ENCODE measurements at places on chromosomes 3 and 15.

- DNase-seq = no peak
These were observed 464.1 kb upstream of the RARB start for GRCh38 chr3:24963762-24964625.

DNA sequence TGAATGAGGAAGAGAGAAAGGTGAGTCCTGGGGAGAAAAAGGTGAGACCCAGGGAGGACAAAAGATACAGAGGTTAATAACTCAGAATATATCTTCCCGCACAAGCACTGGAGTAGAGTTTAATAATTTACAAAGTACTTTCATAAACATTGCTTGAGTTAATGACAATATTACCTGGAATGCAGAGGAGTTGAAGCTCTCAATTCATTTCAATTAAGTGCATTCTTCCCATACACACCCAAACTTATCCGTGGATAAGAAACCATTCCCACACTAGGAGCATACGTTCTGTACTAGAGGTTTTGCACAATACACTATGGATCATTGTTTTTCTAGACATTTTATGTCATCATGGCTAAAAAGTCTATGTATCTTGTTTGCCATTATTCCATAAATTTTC, 23.3 kb upstream of the KNG1 start:
- DNase-seq = no peak

- no peak for DNase-seq
These were observed 22.0 kb downstream of the KIF9 start for GRCh38 chr3:47260605-47261004.

DNA sequence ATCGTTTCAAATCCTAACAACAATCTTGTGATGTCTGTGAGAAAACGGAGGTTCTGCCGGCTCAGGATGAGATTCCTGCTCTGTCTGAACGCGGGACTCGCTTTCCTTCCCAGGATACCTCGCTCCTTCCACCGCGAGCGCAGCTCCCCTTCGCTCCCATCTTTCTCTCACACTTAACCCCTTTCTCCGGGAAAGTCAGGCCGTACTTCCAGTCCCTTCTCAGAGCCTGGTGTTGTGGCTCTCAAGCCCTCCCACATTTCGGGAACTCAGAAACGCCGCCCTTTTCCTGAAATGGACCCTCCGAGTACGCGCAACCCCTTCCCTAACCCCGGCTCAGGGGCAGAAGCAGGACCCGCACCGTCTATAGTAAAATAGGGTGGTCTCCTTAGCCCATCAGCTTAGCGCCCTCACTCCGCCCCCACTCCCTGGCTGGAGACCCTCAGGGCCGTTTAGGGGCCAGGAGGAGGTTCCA, 378 bp upstream of the FEM1B start:
- peak; percentile 7 for DNase-seq

DNA sequence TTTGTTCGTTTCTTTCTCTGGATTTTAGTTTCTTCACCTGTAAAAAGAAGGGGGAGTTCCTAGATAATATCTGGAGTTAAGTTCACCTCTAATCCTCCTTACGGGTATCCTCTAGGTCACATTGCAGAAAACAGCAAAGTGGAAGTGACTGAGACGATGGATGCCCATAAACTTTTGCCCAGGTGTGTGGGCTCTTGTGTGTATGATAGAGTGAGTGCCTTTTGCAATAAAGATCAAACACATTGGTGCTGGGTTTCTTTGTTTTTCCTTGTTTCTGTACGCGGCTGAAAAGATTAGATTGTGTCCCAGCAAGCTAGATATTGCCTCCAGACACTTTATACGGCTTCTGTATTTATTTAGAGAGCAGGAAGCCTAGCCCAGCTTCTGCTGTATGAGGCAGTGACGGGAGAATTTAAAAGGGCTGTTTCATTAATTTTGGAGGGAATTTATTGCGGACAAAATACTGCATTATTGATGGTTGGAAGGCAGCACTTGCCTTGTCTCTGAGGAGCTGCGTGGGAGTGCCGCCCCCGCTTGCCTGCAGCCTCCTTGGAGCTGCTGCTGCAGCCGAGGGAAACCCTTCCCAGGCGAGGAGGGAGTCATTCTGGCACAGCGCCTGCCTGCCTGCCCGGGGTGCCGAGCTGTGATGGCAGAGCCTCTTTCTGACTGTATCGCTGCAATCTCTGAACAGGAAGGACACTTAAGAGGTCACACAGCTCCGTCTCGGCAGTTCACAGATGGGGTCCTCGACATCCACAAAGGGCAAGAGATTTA, 38.5 kb downstream of the PYDC2 start:
- no peak for DNase-seq

GRCh38 chr3:28586325-28586724, 237.7 kb upstream of the AZI2 start:
- DNase-seq = no peak

DNA sequence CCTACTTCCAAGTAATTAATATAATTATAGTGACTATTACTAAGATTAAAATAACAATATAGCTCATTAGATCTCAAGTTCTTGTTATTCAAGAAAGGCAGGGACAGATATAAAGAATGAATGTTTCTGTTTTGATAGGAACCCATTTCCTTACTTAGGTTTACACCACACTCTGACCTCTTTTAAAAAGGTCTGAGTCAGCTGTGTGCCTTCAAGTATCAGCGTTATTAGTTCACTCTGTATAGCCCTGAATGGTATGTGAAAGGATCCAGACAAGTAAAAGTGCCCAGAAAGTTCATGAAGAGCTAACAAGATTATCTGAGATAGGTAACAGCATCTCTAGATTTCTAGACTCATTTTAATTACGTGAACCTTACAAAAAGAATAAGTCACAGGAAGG, 28.9 kb downstream of the PDCD10 start:
- DNase-seq = no peak

DNA sequence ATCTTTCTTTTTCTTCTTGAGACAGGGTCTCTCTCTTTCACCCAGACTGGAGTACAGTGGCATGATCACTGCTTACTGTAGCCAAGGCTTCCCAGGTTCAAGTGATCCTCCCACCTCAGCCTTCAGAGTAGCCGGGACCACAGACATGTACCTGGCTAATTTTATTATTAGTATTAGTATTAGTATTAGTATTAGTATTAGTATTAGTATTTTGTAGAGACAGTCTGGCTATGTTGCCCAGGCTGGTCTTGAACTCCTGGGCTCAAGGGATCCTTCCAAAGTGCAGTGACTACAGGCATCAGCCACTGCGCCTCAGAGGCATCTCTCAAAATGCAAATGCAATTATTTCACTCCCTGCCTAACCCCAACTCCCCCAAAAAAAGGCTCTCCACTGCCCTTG, 1.7 kb downstream of the KIF7 start:
- DNase-seq = no peak

GRCh38 chr3:41127414-41127813, 71.9 kb upstream of the CTNNB1 start:
- no peak for DNase-seq

- DNase-seq = no peak
These were observed 15.4 kb upstream of the PIK3CB start for GRCh38 chr3:138850151-138850550.

DNA sequence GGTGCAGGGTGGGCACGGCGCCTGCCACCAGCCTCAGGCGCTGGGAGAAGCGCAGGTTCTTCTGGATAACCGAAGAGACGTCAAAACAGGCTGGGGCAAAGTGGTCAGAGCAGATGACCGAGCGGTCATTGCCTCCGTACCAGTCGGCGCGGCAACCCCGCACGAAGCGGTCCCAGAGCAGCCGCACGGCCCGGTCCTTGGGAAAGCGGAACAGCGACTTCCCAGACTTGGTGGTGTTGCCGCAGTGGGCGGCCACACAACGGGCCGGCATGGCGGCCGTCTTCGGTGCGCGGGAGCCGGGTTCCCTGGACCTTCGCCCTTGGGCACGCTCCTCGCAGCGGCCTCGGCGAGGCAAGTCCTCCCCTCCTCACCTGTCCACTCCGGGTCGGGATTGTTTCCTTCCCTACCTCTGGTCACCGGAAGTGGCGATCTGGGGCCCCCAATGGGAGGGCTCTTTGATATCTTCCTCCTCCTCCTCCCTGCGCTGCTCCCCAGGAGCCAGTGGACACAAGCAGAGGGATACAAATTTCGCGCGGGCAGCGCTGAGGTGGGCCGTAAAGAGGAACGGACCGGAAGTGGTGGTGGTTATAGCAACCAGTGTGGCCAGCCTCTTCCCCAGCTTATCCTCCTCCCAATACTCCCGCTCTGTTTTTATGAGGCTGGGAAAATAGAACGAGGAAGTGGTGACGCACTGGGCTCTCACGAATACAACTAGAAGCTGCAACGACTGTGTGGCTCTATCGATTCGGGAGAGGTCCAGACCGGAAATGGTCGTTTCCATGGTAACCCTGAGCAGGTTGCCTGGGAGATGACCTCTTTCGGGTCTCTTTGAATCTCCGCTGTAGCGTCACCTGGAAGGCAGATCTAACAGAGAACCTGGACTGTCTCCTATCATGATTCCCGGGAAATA, at the start of the genes LRRC49 and THAP10:
TSS of gene LRRC49 (plus strand) at position 825 of the 910 bp plus-strand sequence. CDS start at position 894, 69 bp downstream.
TSS of gene THAP10 (minus strand) at position 432 of the 910 bp plus-strand sequence. CDS start at position 271, 161 bp downstream.
- DNase-seq = peak; percentile 5

GRCh38 chr3:155153242-155154186, 73.4 kb downstream of the MME start:
- DNase-seq = no peak

DNA sequence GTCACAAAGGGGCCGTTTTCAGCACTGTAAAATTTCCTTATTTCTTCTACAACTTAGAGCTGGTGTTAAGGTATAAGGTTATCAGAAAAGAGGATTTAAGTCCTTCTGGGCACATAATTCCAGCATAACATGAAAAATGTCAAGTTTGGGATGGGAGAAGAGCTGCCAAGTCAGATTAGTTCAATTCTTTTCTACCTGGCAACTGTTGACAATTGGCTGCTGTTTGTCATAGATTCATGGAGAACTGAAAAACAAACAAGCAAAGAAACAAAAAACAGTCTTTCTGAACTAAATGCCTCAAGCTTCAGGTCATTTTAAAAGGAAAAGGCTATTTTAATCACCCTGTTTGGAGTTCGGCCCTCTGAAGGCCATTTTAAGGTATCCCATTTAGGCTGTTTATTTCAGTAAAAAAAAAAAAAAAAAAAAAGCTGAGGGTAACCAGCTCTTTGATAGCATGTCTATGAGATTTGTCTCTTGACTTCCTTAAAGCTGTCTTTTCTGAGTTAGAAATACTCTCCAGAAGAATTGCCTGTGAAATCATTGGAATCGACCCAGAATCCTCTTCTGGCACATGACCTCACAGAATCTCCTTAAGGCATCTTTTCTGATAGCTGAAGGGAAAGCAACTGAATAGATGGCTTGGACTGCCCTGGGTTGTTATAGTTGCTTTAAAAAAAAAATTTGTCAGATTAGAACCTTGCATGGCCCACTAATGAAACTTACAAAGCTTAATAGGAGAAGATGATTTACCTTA, 173.3 kb downstream of the SEMA6D start:
- DNase-seq = no peak

GRCh38 chr3:99843590-99844258, 26.1 kb downstream of the CMSS1 start:
- no peak for DNase-seq

GRCh38 chr3:32593903-32594525, 23.4 kb upstream of the DYNC1LI1 start:
- no peak for DNase-seq
